Stimulated activated CD8-positive, alpha-beta memory T cell treated with anti-CD3 and anti-CD28 coated beads, Interleukin-2, amount 100 ng/mL, for 1 hour (primary cell): ENCODE measurements at places on chromosomes 1 and 21.

GRCh38 chr1:55015731-55016620 is 17.2 kb downstream of the BSND start:
- DNase-seq: no peak

- DNase-seq: no peak
Measured at GRCh38 chr1:7888248-7889081, 35.6 kb upstream of the UTS2 start.

GRCh38 chr21:35340273-35340672 is 291.2 kb upstream of the RUNX1 start:
- DNase-seq: no peak

DNA sequence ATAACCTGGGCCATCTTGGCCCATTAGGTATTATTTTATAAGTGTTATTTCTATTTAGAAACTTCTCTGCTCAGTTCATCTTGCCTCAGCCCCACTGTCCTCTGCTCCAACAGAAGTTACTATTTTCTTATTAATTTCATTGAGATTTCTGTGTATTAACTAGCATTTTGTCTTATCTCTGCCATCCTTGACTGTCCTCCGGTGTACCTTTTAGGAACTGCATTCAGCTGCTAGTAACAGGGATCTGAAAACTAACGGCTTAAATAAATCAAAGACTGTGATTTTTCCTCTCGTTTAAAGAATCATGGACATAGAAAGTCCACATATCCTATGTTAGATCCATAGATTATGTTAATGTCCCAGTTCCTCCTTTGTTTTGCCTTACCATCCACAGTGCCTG is 382.5 kb downstream of the MATN1 start:
- no peak for DNase-seq

DNA sequence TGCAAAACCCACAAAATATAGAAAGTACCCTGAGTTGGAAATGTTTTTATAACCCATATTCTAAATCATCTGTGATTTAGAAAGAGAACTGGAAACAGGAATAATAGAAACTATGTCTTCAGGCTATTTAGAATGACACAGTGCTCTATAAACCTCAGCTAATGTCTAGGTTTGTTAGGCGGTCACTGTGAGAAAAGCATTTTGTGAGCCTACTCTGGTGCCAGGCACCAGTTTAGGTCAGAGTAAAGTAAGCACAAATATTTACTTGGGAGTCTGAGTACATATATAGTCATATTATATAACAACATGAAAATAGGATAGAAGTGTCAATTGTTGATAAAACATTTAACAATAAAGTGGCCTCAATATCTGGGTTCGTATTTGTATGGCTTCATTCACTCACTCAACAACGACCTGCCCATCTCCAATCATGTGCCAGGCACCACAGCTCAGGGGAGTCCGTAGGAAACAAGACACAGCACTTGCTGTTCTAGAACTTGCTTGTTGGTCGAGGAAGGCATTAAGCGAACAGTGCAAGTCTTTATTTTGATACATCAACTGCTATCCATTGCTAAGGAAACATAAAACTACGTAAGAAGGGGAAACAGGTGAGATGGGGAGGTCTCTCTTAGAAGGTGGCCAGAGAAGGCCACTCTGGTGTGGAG is 37.2 kb downstream of the GNB1 start:
- DNase-seq: no peak
